Ureter (tissue), 1 donor: ENCODE measurements at places on chromosomes 16 and 17. TPM values are rescaled to one million over a fixed set of nuclear protein-coding genes. Genes with fewer than 3 reads are reported as not detected.

The GINS2 gene
- total RNA-seq: 2.6 TPM

The TRAF4 gene
- 186 TPM for total RNA-seq

The TBC1D3E gene
- total RNA-seq: not detected

The KRTAP1-1 gene
- not detected for total RNA-seq

The SPNS3 gene
- 0.26 TPM for total RNA-seq

The ITGAD gene
- total RNA-seq: not detected

GRCh38 chr16:48087639-48088038 lies 68.2 kb downstream of the ABCC12 start:
- no peak for DNase-seq

- DNase-seq: no peak
Observed at GRCh38 chr16:48812856-48813255, 202.9 kb upstream of the N4BP1 start.

DNA sequence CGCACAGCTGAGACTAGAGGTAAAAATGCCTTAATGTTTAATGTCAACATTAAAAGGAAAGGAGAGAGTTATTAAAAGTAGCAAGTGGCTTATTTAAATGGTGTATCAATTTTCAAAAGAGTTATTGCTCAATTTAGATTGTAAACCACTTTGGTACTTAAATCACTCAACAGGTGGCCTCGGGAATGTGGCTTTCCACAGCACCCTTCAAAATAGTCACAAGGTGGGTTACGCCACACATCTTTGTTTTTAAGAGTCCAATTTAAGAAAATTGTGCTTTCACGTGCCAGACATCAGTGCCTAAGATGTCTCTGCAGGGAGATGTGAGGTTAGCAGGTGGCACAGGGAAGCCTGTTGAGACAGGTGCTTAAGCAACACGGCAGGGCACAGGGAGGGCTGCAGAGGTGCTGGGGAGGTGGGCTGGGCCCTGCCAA lies 27.5 kb upstream of the ADCY7 start:
- DNase-seq: no peak

- DNase-seq: no peak
Observed at GRCh38 chr17:330993-331701, 21.5 kb downstream of the RPH3AL start.

DNA sequence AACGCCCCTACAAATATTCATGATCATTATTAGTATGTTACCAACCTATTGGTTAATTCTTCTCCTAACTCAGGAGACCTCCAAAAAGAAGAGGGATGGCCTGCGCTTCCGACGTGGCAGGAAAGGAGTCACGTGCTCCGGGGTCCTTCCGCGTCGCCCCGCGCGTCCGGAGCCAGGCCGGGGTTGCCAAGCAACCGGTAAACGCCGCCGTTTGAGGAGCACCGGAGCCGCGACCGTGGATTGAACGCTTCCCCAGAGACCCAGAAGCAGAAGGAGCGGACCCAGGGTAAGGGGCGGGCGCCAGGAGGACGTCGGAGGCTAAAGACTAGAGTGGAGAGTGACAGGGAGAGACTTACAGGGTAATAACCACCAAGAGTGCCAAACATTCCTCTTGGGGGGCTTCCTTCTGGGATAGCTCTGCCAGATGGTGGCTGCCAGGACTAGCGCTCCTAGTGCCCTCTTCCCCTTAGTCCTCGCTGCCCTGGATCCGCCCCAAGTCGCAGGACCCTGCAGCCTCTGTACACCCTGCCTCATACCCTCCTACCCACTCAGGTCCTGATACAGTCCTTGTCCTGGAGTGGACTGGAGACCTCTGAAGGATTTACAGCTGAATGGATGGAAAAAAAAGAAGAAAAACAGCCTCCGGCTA lies at the start of gene DNAI2:
Gene DNAI2, plus strand, starts transcription at position 175 of the 649 bp plus-strand sequence. CDS start 7,584 bp downstream, outside the sequence.
- no peak for DNase-seq

GRCh38 chr16:11232852-11233726 lies 22.9 kb downstream of the SOCS1 start:
- DNase-seq: peak; percentile 70

DNA sequence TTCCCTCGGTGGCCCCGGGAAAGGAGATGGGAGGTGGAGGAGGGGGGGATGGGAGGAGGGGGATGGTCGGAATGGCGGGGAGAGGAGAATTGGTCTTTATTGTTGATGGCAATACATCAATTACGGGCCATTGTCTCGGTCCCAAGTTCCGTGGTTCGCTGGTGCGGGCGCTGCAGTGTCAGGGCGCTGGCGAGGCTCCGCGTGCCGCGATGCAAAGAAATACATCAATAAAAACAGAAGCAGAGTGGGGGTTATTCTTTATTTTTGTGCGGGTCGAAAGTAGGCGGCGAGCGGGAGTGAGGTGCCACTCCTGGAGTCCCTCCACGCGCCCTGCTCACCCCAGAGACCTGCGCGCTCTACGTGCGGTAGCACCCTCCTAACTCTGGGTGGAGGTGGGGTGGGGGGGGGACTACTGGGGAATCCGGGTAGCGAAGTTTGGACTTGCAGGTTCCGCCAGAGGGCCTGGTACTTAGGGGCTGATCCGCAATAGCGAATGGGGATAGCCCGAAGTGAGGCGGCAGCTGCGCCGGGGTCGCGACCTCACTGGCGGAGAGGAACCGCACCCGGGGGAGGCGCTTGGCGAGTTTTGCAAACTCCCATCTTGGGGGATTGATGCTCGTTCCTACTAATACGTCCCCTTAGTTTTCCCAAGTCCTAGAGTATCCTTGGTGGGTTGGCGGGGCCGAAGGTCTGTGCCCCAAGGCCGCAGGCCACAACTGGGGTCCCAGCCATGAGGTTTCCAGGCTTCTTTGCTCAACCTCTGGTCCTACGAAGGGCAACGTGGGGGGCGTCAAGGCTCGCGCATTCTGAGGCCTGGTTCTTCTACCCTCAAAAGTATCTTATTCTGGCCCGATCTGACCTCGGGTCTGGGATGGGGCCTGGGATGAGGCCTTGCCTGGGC lies 3.5 kb upstream of the SALL1 start:
- DNase-seq: no peak

GRCh38 chr16:54540525-54541180 lies 254.1 kb upstream of the IRX3 start:
- no peak for DNase-seq

DNA sequence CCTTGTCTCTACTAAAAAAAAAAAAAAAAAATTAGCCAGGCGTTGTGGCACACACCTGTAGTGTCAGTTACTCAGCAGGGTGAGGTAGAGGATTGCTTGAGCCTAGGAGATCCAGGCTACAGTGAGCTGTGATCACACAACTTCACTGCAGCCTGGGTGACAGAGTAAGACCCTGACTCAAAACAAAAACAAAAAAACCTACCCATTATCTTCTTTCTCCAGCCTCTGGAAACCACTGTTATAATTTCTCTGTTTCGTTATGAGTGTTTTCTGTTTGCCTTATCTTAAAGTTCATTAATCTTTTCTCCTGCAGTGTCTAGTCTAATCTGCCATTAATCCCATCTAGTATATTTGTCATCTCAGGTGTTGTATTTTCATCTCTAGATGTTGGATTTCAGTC lies 18.6 kb upstream of the CLTC start:
- no peak for DNase-seq
